HepG2 (cell line): ENCODE measurements at places on chromosomes 3 and 15. TPM values are rescaled to one million over a fixed set of nuclear protein-coding genes. Genes with fewer than 3 reads are reported as not detected.

DNA sequence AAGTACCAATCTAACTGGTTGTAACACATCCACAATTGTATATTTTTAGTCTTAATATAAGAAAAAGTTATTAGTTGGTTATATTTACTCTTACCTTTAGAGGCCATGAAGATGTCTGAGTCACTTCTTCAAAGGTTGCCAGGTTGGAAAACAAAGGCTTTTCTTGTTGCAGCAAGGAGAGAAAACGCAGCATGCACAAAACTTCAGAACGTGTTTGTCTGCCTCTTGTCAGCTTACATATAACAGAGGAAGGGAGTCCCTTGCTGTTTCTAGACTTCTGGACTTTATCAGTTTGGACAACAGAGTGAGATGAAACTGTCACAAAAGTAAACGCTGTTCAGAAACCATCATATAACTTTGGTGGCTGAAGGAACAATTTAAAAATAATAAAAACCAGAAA lies at the start of gene PLSCR5:
Gene PLSCR5 (minus strand): TSS at position 241 of the 400 bp plus-strand sequence. CDS start 134 bp downstream, at position 107.
- DNase-seq: peak; percentile 29

Gene TGM4
- polyA plus RNA-seq: 0.07 and 0.10 TPM in 2 replicates

- no peak for DNase-seq
These were observed 48.1 kb upstream of the GK5 start for GRCh38 chr3:142273501-142273900.

Gene SOX14
- polyA plus RNA-seq: not detected in 2 replicates

Gene EIF4E3
- polyA plus RNA-seq: 0.10 and 0.15 TPM in 2 replicates

Gene SCAANT1
- polyA plus RNA-seq: not detected in 2 replicates

Gene NRG4
- 0.01 TPM in 1 of 2 replicates, not detected in the other for polyA plus RNA-seq

GRCh38 chr3:50161320-50161719 lies 6.2 kb downstream of the SEMA3F start:
- no peak for DNase-seq

Gene MYL3
- 0.13 TPM in 1 of 2 replicates, not detected in the other for polyA plus RNA-seq
